ENCODE measurements at places on chromosomes 6 and 20. TPM values are rescaled to one million over a fixed set of nuclear protein-coding genes. Genes with fewer than 3 reads are reported as not detected.

The HLA-C gene
- 228 TPM for total RNA-seq

The ENPP1 gene
- 2.8 TPM for total RNA-seq

The MACROD2 gene
- 2.3 TPM for total RNA-seq

The COL11A2 gene
- 1.5 TPM for total RNA-seq

The MOCS1 gene
- 4.9 TPM for total RNA-seq

The NEU1 gene
- 43.8 TPM for total RNA-seq

The CDH4 gene
- total RNA-seq, result 25.0 TPM

The CAGE1 gene
- total RNA-seq, result 0.47 TPM

The OPN5 gene
- not detected for total RNA-seq

The GPR63 gene
- 0.42 TPM for total RNA-seq

The HDGFL1 gene
- total RNA-seq, result not detected

The DACT2 gene
- total RNA-seq, result not detected

The TBX18 gene
- 0.39 TPM for total RNA-seq

The KCNK16 gene
- not detected for total RNA-seq

The LIN28B gene
- not detected for total RNA-seq

The LZTS3 gene
- total RNA-seq, result 5.3 TPM

The SYNE1 gene
- 25.4 TPM for total RNA-seq

The CD40 gene
- 1.5 TPM for total RNA-seq

The LGSN gene
- not detected for total RNA-seq

The NR2E1 gene
- not detected for total RNA-seq

All from MCF 10A (cell line).